ENCODE measurements at places on chromosomes 5 and 9.

DNA sequence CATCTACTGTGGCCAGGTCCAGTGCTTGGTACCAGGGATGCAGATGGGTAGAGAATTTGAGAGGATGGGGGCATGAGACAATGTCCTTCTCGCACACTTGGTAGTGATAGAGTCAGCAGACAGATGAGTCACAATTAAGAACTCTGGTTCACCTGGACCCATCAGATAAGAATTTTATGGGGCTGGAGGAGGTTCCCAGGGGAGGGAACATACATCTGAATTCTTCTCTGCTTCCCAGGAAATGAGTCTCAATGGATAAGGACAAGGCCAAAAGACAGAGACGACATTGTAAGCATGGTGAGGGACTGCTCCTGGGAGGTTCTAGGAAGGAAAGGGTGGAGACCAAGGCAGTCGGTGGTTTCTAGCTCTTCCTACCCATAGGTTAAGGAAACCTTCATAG, 5.3 kb downstream of the SLC4A9 start:
- no peak for DNase-seq

DNA sequence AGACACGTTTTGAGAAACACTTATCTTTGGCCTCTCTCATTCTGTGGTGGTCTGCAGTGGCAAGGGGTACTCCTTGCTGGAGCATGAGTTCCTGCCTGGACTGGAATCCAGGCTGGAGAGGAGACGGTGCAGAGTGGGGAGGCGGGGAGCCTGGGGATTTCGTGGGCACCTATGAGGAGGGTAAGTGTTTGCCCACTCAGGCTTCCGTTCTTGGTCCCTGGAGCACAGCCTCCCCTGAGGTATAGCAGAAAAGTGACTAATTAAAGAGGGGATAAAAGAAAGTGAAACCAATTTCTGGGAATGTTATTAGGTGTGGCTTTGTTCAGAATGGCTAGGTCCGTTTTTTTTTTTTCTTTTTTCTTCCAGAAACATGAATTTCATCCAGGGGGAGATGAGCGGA, 90.8 kb downstream of the ARHGAP26 start:
- no peak for DNase-seq

DNA sequence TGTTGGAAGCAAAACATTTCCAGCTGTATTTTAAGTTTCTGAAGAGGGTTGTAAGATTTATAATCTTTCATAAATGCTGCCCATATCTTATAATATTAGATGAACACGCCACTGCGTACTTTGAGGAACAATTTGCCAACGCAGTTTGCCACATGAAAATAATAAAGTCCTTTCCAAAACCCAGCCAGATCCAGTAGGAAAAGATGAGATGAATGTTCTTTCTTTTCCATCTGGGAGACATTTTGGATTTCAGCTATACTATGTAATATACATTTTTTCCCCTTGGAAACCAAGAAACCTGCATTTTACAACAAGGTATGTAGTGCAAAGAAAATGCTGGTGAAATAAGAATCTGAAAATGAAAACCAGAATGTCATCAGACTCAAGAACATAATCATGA, 125.4 kb downstream of the NFIB start:
- DNase-seq = no peak

GRCh38 chr5:38922199-38922598, 76.4 kb downstream of the OSMR start:
- DNase-seq = peak; percentile 13

- no peak for DNase-seq
These were observed 62.0 kb downstream of the F2RL2 start for GRCh38 chr5:76560952-76561891.

DNA sequence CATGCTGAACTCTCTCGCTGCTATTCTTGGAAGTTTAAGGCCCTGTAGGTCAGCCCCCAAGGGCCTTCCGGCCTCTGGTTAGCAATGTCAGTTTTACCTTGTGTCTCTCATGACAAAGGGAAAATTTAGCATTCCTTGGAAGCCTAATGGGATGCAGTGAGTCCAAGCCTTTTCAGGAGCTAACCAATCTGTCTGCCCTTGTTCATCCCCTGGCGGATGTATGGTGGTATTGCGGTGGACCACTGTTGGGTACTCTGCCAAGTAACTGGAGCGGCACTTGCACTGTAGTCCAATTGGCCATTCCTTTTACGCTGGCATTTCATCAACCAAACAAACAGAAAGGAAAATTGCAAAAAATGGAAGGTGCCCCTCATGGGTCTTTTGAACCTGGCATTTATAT, 318.4 kb upstream of the NMUR2 start:
- no peak for DNase-seq

DNA sequence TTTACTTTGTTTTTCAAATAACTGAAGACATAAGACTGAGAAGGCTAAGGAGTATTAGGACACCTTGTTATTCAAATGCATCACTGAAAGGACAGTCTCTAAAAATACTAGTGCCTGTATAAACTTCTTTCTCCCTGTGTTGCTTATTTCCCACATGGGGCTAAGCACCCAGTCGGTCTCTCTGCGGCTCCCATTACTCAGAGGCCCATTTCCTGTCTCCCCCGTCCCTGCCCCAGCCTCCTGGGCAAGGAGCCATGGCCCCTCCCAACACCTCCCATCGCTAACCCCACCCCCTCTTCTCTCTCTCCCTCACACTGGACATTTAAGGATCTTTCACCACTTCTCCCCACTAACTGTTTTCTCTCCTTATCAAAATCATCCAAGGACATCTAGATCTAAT, 81.9 kb downstream of the EBF1 start:
- no peak for DNase-seq

GRCh38 chr5:53422539-53422938, 57.9 kb upstream of the FST start:
- no peak for DNase-seq

- no peak for DNase-seq
These were observed 24.2 kb upstream of the MELK start for GRCh38 chr9:36548454-36548853.

DNA sequence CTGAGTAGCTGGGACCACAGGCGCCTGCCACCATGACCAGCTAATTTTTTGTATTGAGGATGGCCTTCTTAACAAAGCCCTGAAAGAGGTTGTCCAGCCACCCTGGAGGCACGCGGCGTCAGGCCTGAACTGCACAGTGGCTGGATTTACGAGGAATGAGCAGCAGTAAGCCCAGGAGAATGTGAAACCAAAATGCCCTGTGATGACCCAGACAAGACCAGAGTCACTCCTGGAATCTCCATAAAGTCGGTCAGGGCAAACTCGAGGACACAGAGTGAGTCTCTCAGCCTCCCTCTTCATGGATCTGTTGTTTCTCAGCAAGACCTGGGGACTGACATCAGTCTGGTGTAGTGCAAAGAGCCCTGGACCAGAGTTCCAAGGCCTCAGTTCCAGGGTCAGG, 53.2 kb upstream of the C5orf58 start:
- no peak for DNase-seq

DNA sequence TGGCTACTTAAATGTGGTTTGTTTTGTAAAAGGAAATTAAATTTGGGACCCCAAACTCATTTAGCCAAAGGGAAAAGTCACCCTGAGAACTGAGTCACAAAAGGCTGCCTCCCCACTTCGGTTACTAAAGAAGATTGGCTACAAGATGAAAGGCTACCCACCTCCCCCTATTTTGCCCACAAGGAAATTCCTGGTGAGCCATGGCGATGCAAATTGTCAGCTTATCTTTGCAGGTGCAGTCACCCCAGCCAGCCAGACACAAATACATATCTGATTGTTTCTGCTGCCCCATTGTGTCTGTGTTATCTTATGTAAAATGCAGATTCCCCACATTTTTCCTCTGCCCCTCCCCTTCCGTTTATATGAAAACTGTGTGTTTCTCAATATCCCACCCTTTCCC, 8.9 kb downstream of the PAEP start:
- no peak for DNase-seq

- DNase-seq = no peak
These were observed 477.1 kb downstream of the PDE4D start for GRCh38 chr5:59416451-59416850.

DNA sequence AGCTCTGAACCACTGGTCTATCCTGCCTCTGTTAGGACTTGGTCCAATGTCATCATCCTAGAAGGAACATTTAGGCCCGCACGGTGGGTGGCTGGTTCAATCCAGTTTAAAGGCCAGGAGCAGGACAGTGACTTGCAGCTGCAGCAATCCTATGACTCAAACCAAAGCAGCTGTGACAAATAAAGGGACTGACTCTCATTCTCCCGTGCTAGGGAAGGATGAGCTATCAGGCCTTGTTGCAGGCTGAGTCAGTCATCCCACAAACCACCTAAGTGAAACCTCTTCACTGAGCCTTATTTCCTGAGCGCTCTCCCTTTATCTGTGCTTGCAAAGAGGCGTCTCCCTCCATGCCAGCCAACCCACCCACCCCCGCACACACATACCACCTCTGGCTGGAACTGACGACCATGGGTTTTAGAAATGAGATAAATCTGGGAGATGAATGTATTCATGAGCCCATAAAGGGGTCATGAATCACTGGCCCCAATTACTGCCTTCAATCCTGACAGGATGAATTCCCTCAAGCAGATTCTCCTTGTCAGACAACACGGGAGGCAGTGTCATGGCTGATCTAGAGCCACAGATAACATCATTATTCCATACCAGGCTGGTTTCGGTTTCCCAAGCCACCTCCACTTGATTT, 93.4 kb downstream of the KCNIP1 start:
- DNase-seq = no peak

- DNase-seq = no peak
These were observed 22.4 kb downstream of the PHF2 start for GRCh38 chr9:93598647-93599241.

DNA sequence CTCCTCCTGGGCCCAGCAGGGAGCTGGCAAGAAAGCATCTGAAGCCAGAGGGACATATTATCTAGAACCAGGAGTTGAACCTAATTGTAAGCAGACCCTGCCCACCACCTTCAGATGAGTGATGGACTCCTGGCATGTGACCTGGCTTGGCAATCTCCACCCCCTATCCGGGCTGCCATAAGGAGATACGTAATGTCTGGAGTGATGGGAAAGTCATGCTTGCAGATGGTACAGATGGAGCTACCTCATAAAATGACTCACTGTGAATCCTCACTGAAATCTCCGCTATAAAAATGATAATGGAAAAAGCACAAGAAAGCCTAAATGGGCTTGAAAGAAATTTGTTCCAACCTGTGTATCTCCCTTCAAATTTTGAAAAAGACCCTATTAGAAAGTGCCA, 157.5 kb downstream of the DMRT2 start:
- no peak for DNase-seq

DNA sequence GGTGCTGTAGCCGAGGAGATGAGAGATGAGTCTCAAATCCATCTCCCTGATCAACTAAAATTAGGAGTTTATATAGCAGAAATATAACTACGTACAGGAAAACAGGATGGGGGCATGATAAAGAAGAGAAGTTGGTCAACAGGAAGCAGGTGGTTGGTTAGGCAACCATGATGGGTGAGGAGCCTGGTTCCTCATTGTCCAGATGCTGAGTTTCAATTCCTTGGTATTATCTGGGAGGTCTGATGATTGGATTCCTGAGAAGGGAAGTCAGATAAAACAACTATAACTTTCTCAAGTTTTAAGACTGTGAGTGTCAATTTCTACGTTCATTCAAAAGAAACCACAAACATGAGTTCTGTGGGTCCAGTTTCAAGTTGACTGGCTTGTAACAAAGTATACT, 323.9 kb downstream of the MTRR start:
- no peak for DNase-seq

- no peak for DNase-seq
These were observed 44.8 kb upstream of the SNAPC3 start for GRCh38 chr9:15377625-15378540.

- DNase-seq = no peak
These were observed 38.0 kb downstream of the KIF24 start for GRCh38 chr9:34291023-34291422.

DNA sequence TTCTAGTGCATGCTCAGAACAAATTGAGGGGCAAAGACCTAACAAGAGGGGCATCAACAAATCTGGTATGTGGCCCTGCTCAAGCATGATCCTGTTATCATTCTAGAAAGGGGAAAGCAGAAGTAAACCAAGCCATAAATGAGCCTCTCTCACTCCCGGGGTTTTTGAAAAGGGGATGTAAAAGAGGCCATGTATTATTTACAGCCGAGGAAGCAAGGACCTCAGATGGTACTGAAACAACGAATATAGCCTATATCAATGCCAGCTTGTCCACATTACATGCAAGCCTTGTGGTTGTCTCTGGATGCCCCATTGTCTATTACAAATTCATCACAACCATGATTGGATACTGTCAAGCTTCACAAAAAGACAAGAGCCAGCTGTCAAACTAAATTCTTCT, 211.3 kb downstream of the DCP2 start:
- DNase-seq = no peak

DNA sequence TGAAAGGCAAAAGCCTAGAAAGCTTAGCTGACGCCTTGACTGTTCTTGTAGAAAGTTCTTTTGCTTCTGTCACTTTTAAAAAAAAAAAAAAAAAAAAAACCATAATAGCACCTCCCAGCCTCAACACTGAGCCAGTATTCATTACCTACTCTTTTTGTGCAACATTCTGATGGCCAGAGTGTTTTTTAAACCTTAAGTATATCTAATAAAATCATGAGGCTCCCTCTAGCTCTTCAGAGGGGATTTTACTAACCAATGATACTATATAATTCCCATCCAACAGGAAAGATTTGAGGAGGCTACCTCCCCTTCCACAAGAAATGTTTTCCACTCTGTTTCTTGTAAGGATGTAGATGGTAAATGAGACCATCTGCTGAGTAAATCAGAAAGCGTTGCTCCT, 3.9 kb downstream of the BNC2 start:
- no peak for DNase-seq

- DNase-seq = no peak
These were observed 25.4 kb downstream of the GPR21 start for GRCh38 chr9:123058834-123059233.

DNA sequence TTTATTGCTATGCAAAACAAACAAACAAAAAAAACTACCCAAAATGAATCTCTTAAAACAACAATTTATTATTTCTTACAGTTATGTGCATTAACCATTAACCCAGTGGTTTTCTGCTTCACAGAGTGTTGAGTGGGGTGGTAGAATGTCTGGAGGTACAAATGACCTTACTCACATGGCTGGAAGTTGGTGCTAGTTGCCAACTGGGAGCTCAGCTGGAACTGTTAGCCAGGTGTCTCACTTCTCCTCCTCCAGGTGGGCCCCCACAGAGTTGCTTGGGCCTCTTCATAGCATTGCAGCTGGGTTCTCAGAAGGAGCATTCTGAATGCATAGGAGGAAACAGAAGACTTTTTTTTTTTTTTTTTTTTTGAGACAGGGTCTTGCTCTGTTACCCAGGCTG, 10.5 kb upstream of the B4GALT1 start:
- DNase-seq = no peak

- DNase-seq = no peak
These were observed 1536.2 kb upstream of the CDH9 start for GRCh38 chr5:28574606-28575005.

- no peak for DNase-seq
These were observed 1164.5 kb downstream of the CDH12 start for GRCh38 chr5:21688655-21689054.

DNA sequence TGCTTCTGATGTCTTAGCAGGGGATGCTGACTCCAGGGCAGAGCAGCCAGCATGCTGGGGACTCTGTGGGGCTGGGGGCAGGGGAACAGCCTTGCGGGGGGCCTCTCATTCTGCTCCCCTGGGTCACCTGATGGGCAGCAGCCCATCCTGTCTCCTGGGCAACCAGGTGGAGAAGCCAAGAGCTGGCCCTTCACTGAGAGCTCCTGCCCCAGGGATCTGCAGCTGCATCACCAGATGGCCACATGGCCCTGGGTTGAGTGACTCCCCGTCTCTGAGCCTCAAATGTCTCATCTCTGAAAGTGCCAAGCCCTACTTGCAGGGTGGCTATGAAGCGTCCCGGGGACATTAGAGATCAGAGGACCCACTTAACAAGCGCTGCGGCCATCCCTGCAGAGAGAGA, 49.1 kb downstream of the LRSAM1 start:
- no peak for DNase-seq

Measured in activated T-helper 1 cell treated with anti-CD3 and anti-CD28 coated beads, Interleukin-2, amount 50 U/mL, for 16 hours (primary cell).